ENCODE measurements at places on chromosomes 1 and 21. TPM values are rescaled to one million over a fixed set of nuclear protein-coding genes. Genes with fewer than 3 reads are reported as not detected.

GRCh38 chr1:106944721-106945120 lies 111.8 kb upstream of the PRMT6 start:
- DNase-seq = no peak

GRCh38 chr1:21518774-21519455 lies 9.7 kb downstream of the ALPL start:
- no peak for DNase-seq

DNA sequence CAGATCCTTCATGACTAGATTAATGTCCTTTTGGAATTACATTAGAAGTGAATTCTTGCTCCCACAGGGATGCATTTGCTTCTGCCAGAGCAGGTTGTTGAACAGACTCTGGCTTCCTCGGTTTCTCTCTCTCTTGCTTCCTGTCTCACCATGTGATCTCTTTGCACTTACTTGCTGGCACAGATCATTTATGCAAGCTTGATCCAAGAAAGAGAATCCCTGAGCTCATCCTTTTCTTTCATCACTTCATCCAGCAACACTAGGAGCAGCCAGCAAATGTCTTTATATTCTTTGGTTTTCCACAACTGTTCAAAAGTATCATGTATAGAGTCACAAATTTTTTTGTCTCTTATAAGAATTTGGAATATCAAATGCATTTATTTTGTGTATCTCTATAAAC lies 313.5 kb downstream of the ZNF326 start:
- DNase-seq = no peak

DNA sequence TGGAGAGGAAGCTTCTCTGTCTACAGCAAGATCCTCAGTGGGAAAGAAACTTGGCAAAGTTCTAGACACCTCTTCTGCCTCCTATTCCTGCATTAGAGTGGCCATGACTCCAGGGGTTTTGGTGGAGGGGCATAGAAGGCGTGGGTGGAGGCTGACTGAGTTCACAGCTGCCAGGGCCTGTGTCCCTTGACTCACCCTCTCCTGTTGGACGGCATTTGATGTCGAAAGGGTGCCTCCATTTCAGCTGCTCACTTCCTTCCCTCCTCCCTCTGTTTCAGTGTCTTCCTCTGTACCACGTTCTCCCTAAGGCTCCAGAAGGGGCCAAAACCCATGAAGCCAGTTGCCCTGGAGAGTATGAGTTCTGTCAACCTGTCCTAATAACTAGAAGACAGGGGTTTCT lies 632 bp downstream of the TMEM79 start:
- no peak for DNase-seq

DNA sequence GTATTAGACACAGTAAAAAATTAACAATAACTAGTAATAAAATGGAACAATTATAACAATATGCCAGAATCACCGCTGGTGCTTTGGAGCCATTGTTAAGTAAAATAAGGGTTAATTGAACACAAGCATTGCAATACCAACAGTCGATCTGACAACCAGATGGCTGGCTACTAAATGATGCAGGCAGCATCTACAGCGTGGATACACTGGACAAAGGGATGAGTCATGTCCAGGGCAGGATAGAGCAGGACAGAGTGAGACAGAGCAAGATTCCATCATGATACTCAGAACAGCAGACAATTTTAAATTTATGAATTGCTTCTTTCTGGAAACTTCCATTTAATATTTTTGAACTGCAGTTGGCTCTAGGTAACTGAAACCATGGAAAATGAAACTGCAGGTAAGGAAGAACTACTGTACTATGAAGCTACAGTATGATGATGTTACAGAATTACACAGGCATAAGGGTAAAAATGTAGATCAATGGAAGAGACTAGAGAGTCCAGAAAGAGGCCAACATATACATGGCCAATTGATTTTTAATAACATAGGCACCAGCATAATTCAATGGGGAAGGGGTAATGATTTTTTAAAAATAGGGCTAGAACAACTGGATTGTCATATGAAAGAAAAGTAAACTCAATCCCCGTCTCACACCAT lies 168.7 kb downstream of the RRAGC start:
- no peak for DNase-seq

DNA sequence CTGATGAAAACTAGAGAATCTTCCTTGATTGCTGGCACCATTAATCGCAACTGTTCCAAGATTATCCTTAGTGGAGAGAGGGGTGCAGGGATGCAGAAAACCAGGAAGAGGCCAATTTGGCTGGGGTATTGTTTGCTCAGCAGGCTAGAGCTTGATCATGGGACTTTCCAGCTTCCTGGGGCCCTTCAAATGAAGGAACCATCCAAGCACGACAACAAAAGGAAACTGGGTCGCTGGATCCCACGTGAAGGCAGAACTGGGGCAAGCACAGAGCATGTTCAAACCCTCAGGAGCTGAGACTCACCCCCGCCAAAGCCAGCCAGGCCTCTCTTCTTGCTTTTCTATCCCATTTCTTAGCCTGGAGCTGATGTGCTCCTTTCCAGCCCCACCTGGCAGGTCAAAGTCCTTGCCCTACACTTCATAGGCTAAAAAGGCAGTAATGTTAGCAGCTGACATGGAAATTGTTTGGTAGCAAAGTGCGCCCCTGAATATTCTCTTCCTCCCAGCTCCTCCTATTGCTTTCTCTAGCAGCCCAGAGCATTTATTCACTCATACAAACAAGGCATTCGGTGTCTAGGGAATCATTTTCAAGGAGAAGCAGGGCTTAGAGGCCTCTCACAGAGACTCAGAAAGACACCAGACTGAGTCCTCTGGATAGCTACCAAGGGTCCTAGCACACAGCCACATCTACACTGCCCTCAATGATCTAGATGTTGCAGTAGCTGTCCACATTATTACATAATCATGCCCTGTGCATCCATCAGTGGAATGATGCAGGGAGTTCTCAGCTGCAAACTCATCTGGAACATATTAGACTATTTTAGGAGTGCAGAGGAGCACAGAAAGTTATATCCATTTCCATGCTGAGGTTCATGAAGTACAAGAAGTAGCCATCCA lies 11.5 kb downstream of the KCNA2 start:
- no peak for DNase-seq

DNA sequence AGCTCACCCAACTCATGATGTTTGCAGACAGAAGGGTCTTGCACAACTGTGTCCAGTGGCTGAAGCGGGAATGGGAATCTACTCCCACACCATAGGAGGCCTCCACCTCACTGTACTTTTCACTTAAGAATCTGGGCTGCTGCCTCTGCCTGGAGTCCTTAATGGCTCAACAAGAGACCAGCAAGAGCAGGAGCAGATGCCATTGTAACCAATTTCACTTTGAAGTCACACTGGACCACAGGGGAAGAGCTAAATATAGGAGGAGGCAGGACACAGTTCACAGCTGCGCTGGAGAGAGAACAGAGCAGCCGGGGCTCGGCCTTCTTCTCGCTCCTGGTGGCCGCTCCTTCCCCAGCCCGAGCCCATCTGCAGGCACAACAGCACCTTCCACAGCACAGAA lies 120.4 kb downstream of the SIPA1L2 start:
- DNase-seq = no peak

DNA sequence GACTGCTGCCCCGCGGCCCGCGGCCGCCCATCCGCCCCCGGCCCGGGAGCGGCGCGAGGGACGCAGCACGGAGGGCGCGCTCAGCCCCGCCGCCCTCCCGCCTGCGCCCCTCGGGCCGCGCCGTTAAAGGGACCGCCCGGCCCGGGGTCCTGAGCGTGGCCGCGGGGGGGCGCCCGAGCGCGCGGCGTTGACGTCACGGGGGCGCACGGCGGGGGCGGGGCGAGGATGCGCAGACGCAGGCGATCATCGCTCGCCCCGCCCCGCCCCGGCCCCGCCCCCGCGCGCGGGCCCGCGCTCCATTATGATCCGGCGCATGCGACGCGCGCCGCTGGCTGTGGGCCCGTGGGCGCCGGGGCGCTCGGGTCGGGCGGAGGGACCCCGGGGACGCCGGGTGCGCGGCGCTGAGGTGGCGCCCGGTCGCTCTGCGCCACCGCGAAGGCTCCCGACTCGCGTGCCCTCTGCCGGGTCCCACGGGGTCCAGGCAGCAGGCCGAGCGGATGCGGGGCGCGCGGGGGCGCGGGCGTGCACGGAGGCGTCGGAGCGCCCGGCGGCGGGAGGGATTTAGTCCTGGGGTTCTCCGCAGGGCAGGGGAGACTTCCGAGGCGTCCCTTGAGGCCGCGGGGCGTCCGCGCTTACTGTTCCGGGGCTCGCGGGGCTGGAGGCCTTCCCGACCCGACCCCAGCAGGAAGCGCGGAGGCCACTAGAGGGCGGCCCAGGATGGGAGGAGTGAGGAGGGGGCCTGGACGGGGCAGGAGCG lies at the start of gene DVL1:
TSS of gene DVL1 (minus strand) at position 163 of the 757 bp plus-strand sequence. CDS start 353 bp downstream, outside the sequence.
- peak; percentile 77 for DNase-seq

DNA sequence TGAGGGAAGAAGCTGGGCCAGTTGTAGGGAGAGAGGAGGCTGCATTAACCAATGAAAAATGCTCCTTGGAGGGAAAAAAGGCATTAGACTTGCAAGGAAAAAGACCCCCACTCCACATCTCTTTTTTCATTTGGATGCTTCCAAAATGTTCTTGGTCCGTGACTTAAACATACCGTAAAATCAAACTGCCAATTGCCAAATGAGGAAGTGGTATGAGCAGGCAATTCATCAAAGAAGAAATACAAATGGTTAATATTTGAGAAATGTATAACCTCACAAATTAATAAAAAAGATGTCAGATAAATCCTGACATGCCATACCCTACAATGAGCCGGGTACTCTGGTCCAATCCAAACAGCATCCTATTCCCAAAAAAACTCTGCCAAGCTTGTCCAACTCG lies 30.6 kb downstream of the KANK4 start:
- DNase-seq = no peak

DNA sequence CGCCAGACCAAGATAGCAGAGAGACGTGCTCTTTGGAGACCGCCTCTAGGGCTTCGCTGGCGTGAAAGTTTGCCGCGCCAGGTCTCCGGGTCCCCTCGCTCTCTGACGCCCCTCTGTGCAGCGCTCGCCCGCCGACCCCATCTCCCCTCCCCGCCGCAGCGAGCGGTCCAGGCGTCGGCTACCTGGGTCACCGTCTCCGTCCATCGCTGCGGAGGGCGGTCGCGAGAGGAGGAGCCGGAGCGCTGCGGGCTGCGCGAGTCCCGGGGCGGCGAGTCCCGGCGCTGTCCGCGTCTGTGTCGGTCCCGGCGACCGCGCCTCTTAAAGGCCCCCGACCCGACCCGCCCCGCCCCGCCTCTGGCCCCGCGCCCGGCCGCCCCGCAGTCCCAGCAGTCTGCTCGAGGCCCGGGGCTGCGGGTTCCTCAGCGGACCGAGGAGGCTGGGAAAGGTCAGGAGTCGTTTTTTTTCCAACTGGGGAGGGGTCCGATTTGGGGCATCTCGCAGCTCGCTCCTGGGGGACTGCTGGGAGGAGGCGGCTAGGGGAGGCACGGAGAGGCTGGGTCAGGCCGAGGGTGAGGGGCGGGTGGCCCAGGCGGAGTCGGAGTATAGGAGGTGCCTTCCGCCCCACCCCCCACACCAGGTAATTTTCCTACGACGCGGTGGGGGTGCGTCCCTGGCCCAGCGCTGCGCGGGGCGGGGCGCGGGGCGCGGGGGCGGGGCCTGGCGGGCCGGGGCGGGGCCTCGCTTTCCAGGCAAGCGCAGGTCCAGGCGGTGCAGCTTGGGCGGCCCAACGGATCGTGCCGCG lies at the start of the genes FBXO2 and FBXO44:
TSS of gene FBXO2 (minus strand) at position 293 of the 802 bp plus-strand sequence. CDS start at position 204, 89 bp downstream.
TSS of gene FBXO44 (plus strand) at position 741 of the 802 bp plus-strand sequence. CDS start 959 bp downstream, outside the sequence.
- peak; percentile 77 for DNase-seq

DNA sequence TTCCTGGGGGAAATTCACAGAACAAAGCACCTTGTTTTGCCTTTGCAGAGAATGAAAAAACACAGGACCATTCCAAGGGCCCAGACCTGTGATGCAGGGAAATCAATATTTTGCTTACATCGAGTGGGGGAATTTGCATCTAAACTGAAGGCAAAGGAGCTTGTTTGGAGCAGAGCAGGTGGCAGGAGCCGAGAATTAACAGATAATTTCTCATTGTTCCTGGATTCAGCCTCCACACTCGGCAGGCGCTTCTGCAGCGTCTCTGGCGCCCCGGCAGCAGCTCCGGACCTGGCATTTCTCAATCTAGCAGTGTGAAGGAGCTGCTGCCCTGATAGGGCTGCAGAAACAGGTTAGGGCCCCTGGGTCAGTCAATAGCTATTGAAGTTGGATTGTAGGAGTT lies 2.0 kb upstream of the SYT6 start:
- DNase-seq = no peak

- no peak for DNase-seq
These were observed 129.9 kb upstream of the CD34 start for GRCh38 chr1:208040821-208041297.

- no peak for DNase-seq
These were observed 47.9 kb upstream of the PLXNA2 start for GRCh38 chr1:208291923-208292711.

GRCh38 chr1:4178501-4179113 lies 278.5 kb upstream of the C1orf174 start:
- DNase-seq = no peak

DNA sequence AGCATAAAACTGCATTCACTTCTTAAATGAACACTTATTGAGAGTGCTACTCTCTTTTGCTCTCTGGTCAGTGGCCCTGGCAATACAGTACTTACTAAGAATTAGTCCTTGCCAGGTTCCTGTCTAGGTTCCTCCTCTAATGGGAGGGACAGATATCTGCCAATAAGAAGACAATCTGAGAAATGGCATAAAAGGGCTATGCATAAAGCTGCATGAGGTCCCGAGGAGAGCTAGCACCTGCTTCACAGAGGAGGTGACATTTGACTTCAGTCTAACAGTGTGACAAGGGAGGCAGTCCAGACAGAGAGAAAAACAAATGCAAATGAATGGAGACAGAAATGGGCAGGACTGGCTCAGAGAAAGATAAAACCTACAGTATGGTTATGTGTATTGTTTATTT lies 357.1 kb upstream of the SGIP1 start:
- no peak for DNase-seq

GRCh38 chr1:13749543-13750341 lies 49.8 kb downstream of the PRDM2 start:
- peak; percentile 63 for DNase-seq

GRCh38 chr21:15379776-15380175 lies 315.0 kb upstream of the NRIP1 start:
- no peak for DNase-seq

- no peak for DNase-seq
These were observed 78.2 kb downstream of the SNX7 start for GRCh38 chr1:98739762-98740161.

The SLC5A9 gene
- not detected for total RNA-seq

The PAX7 gene
- not detected for total RNA-seq

The GNAT2 gene
- not detected for total RNA-seq

The WNT9A gene
- total RNA-seq = not detected

The VAV3 gene
- 96.6 TPM for total RNA-seq

The CDKN2C gene
- 17.1 TPM for total RNA-seq

The LRRC53 gene
- not detected for total RNA-seq

Measured in natural killer cell (primary cell).